OCI-M1 (cell line): ENCODE measurements at places on chromosomes 5 and 9.

DNA sequence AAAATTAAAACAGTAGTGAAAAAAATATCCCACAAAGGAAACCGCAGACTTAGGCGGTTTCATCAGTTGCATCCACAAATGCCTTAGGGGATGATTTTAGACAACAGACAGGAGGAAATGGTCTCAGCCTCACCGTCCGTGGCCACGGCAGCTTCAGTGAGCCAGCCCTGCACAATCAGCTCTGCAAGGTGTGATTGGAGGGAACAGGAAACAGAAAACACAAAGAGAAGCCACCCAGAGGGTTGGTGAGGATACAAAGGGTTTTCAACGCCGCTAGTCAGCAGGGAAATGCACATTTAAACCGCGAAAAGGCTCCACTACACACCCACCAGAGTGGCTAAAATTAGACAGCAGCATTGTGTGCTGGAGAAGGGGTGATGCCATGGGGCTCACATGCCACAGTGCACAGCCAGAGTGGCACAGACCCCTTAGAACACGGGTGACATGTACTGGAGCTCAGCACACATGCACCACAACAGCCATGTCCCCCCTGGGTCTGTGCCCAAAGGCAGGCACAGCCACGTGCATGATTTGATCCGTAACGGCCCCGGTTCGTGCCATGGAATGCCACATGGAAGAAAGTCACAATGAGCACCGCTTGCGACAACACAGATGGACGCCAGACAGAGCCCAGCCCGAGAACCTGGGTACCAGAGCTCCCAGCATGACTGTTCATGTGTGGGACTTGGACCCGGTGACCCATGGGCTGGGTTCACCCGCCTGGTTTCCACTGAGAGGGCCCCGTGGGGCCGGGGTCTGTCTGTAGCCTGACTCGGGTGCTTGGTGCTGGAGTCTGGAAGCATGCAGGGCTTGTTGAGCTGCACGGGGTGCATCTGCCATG lies 18.3 kb upstream of the TERT start:
- peak; percentile 39 for DNase-seq

DNA sequence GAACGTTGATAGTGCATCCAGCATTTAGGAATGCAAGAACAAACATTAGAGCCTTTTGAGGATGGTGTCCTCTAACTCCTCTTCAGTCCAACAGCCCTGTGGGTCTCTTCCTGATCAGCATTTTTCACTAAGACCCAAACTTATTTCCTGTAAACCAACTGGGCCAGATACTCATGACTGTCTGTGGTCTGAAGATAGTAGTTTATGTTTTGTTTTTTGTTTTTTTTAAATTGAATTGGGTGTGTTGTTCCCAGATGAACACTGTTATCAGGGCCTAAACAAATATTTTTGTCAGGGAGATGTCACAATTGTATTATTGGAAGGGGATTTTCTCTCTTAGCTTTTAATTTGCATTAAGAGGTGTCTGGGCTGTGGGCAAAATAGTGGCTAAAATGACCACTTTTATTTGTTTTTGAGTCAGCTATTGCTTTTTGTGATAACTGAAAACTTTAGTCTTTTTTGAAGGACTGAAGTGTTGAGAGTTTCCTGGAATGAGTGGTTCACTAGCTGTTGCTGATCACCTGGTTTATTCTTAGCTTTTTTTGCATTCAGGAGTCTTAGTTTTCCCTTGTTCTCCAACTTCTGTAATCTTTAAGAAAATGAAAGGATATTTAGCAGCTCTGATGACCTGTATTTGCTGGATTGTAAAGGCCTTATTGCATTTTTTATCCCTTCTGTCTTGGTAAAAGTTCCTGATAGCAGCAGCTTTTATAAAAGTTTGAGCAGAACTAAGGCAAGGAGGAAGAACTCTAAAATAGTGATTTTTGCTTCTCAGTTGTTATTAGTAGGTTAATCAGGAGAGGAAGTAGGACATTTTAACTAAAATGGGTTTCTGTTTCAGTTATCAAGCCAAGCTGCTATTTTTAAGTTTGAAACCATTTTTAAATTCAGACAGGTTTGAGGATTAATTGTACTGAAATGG lies 5.5 kb downstream of the MAN2A1 start:
- peak; percentile 70 for DNase-seq

DNA sequence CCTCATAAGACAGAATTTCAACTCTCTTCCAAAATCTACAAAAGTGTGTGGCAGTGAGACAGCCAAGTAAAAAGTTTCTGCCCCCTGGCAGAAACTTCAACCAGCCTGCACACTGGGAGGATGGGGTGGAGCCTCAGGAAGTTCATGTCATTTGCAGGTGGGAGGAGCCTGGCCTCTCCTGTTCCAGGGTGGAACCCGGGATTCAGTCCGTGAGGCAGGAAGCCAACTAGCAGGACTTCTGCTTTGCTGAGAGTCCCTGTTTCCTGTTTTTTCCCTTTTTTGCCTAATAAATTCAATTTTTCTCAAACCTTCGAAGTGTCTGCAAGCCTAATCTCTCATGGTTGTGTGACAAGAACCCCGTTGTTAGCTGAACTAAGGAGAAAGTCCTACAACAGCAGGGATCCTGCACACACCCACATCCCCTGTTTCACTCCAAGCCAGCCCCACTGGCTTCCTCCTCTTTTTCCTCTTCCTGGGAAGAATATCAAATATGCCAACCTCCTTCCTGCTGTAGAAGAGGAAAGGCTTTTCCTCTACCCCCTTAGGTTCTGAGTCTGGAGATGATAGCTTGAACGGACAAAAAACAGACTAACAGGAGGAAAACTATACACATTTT lies 69.3 kb downstream of the ALDH7A1 start:
- DNase-seq = peak; percentile 0

DNA sequence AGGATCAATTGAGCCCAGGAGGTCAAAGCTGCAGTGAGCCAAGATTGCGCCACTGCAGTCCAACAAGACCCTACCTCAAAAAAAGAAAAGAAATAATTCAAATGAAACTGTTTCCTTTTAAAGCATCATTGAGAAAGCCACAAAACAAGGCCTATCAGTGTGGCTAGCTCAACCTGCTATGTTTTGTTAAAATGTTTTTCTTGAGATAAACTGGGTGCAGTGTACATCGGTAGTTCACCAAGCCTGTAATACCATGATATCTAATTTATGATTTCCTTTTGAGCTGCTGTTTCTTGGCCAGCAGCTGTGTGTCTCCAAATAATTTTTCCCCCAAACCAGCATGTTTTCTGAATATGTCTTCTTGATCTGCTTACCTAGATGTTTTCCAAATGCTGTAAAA lies 97.3 kb upstream of the GOLGA1 start:
- peak; percentile 45 for DNase-seq

DNA sequence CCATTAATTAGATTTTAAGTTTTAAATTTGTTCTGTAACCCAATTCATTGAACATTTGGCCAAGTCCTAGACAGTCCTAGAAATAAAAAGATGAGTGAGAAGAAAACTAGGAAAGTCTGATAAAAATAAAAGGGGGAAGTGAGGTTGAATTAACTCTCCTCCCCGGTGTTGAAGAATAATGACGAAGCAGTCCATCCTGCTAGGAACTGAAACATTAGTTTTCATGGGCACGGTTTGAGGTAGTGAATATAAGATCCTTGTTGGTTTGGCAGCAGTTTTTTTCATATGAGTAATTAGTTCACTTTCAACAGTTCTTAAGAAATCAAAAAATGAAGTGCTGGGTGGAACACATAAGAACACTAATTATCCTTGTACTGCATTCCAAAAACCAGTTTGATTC lies 103.1 kb downstream of the MTREX start:
- DNase-seq = no peak

GRCh38 chr5:35659556-35659955 lies 41.9 kb downstream of the SPEF2 start:
- DNase-seq = no peak

GRCh38 chr5:66839636-66840185 lies 243.5 kb downstream of the MAST4 start:
- DNase-seq = peak; percentile 33

GRCh38 chr9:35712762-35713400 lies 19.1 kb downstream of the TLN1 start:
- DNase-seq = no peak

DNA sequence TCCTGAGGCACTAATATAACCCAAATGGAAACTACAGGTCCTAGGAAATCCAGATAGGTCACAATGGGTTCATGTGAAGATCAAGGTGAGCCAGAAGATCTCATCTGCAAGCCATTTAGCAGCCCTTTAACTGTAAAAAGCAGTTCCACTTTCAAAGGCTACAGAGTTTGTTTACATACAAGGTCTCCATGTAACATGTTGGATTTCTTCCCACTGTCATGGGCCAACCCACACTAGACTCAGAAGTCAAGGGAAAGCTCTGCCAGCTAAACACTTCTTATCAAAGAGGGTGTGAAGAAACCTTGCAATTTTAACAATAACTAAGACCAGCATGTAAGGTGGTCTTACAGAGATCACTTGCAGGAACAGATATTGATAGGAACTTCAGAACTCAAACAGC lies 3.8 kb upstream of the CTNNAL1 start:
- no peak for DNase-seq

- no peak for DNase-seq
Observed at GRCh38 chr5:112293587-112293986, 125.5 kb downstream of the EPB41L4A start.

DNA sequence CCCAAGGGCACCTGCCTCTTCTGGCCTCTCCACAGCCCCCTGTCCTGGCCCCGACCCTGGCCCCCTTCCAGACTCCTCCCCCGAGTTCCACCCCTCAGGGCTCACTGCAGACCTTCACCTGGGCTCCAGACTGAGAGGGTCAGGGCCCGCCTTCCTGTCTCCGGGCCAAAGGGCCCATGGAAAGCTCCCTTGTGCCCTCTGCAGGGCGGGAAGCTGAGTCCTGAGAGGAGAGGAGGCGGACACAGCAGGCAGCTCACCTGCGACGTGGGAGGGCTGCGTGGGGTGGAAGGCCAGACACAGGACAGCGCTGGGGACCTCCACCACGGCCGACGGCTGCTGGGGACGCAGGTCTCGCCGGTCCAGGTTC lies 20.6 kb downstream of the DYNC2I2 start:
- no peak for DNase-seq

- peak; percentile 11 for DNase-seq
Observed at GRCh38 chr9:86407022-86407421, 52.8 kb upstream of the TUT7 start.

DNA sequence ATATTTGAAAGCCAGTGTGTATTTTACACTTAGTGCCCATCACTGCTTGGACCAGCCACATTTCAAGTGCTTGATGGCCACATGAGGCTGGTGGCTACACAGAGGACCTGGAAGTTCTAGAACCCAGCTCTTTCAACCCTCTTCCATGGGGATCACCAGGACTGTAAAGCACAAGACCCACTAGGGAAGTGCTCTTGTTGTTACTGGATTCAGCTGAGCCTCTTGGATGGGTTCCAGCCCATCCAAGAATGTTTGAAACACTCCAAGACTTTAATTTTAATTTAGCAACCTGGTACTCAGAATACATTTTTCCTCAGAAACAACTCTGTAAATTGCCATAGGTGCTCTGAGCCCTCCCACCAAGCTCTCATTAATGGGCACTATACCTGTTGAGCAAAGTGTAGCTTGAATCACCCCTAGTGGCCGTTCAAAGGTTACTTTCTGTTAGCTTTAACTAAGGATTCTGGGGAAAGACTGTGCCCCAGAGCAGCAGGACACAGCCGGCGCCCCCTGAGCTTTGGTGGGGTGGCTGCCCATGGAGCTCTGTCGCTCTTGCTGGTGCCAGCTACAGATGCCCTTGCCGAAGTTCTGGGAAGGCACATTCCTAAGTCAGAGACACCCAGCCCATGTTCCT lies 212.4 kb downstream of the HSD17B3 start:
- DNase-seq = no peak

- no peak for DNase-seq
Observed at GRCh38 chr5:112919972-112920371, 2.1 kb downstream of the REEP5 start.
